Activated CD4-positive, alpha-beta T cell treated with anti-CD3 and anti-CD28 coated beads for 24 hours (primary cell): ENCODE measurements at places on chromosomes 2 and 18.

GRCh38 chr2:15944325-15945017 lies 4.1 kb downstream of the MYCN start:
- no peak for DNase-seq

GRCh38 chr2:178589335-178589734 lies 109.1 kb downstream of the PLEKHA3 start:
- no peak for DNase-seq

DNA sequence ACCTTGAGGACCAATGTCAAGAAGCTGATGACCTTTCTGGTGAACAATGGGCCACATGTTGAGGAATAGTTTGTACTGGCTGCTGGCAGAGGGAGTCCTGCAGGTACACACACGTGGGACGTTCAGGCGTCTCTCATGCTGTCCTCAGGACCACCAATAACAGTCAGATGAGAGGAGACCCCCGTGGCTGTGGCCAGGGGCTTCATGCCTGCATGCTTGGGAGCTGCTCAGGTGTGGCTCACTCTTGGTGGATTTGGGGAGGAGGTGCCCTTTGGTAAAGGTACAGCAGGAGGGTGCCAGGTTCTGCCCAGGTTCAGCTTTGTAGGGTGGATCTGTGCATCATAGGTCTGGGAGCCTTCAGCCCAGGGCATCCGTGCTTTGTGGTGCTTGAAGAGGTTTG lies 62.9 kb upstream of the PXDN start:
- no peak for DNase-seq

DNA sequence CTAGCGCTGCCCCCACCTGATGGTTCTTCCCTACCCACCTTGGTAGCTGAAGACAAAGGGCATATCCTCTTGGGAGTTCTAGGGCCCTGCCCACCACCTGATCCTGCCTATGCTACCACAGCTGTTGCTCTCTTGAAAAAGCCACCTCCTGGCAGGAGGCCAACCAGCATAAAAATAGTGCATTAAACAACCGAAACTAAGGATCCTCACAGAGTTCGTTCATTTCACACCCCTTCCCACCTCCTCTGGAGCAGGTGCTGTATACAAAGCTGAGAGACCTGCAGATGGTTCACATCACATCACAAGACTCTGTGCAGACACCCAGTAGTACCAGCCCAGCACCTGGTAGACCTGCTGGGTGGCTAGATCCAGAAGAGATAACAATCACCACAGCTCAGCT lies 1348.0 kb upstream of the TMEFF2 start:
- no peak for DNase-seq

- DNase-seq: no peak
Observed at GRCh38 chr2:235705296-235705695, 211.5 kb downstream of the AGAP1 start.

- DNase-seq: no peak
Observed at GRCh38 chr2:140286377-140286776, 1506.2 kb upstream of the NXPH2 start.

- DNase-seq: no peak
Observed at GRCh38 chr2:31088504-31089195, 49.6 kb downstream of the GALNT14 start.

GRCh38 chr2:11775384-11775783 lies 29.0 kb downstream of the LPIN1 start:
- DNase-seq: no peak

- DNase-seq: no peak
Observed at GRCh38 chr18:49911427-49911826, 98.1 kb upstream of the ACAA2 start.

GRCh38 chr2:210557721-210558120 lies 1.3 kb downstream of the CPS1 start:
- no peak for DNase-seq

GRCh38 chr2:70725505-70725904 lies 42.5 kb downstream of the ADD2 start:
- DNase-seq: no peak

DNA sequence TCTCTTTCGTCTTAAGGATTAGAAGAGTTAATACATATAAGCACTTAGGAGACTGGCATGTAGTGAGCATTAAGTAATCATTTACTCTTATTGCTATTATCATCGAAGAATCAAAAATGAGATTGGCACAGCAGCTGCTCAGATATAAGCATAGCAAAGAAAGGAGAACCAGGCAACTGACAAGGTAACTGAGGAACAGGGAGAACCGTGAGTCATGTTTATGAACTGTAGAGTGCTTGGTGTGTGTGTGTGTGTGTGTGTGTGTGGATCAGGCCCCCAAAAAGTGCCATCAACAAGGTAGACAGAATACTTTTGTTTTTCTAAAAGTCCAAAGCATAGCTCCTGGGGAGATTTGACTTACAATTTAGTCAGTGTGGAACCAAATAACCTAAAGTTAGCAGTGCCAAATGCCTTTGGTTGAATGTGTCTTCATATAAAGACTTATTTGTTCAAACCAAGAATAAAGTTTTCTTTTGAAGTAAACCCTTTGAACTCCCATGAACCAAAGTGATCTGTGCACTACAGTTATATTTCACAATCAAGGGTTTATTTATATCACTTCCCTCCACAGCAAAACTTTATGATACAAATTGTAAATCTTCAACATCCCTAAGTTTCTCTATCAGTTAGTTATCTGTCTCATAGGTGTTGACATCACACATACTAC lies 660.6 kb downstream of the NYAP2 start:
- no peak for DNase-seq

DNA sequence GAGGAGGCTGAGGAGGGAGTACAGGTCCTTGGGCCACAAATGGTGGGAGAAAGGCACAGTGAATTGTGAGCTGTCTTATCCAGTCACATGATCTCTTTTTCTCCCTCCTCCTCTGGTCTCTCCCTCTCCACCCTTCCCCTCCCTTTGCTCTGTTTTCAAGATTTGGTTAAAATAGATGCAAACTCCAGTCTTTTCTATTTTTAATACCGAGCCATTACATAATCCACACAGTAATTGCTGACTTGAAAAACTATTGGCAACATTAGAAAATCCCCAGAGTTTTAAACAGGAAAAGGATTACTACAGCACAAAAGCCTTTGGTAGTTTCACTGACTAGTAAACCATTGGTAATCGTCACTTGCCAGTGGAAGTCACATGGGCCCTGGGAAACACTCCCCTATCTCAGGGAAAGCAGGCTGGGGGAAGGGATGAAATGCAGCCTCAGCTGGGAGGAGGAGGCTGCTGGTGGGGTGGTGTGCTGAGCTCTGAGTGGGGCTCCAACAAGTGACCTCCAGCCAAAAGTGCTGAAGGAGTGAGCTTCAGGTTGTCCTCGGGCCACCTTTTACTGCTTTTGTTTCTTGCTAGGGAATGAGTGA lies 57.4 kb upstream of the PCBP1 start:
- DNase-seq: no peak

- DNase-seq: no peak
Observed at GRCh38 chr2:46075848-46076247, 221.4 kb upstream of the EPAS1 start.

DNA sequence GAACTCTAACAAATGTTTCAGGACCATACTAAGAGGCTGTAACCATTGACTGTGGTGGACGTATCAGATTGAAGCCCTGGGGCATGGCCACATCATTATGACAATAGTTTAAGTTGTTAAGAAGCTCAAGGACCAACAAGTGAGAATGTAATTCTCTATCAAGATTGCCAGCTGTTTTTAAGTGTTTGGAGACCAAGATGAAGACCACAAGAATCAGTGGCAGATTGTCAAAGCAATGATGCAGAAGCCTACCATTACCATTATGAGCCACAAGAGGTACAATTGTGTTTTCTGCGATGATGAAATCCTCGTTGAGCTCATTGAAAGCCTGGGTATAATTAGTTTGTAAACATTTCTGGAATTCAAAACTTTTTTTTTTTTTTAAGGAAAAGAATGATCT lies 261.1 kb upstream of the ZEB2 start:
- DNase-seq: no peak

GRCh38 chr2:222877556-222878300 lies 16.9 kb downstream of the ACSL3 start:
- no peak for DNase-seq

DNA sequence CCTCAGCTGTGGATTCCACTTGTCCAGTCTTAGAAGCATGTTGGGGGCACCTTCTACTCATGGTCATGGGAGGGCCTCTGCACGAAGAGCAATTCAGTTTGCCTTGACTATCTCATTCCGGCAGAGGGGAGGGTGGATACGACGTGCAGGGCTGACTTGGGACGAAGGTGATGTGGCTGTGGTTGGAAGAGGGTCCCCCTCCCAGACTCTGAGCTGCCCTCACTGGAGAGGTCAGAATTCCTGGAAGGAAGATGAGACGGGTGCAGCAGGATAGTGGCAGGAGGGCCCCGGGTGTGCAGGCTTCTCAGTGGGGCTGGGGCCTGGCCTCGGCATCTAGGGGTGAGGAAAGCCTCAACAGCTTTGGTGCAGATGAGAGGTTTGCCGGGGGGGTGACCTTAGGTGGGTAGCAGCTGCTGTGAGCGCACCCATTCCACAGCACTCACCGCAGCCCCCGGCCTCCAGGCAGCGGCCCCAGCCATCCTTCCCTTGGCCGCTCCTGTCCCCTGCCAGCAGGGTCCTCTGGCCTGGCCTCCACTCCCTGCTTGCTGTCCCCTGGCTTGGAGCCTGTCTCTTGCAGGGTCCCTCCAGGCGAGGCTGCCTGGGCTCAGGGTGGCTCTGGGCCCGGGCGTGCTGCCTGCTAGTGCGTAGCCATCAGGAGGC lies 3.2 kb downstream of the RNPEPL1 start:
- no peak for DNase-seq

GRCh38 chr2:223052548-223053483 lies 826 bp downstream of the KCNE4 start:
- DNase-seq: no peak

DNA sequence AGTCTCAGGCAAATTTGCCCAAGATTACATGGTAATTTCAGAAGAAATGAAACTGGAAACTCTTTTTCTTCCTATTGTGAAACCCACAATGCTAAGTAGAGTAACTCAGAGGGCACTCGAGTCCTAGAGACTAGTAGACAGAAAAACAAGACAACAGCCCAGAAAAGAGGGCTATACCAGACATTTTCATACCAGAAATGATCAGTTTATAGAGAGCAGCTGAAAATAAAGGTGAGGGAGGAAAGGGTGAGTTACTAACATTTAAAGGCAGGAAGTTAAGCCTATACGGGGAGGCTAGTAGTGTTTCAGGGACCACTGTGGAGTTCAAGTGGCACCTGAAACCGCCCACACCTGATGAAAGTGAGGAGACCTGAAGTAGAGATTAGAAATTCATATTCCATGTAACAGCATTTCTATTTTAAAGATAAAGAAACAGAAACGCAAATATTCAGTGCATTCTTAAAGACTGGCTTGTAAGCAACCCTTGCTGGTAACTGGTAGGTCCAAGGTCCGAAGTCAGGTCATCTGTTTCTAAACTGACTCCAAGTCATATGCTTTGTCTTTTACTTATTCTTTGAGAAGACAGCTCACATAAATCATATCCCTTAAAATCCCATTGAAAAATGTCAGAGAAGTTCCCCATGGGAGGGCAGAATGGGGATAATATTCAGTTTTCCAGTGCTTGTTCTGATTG lies 145.1 kb upstream of the ITGB6 start:
- no peak for DNase-seq

DNA sequence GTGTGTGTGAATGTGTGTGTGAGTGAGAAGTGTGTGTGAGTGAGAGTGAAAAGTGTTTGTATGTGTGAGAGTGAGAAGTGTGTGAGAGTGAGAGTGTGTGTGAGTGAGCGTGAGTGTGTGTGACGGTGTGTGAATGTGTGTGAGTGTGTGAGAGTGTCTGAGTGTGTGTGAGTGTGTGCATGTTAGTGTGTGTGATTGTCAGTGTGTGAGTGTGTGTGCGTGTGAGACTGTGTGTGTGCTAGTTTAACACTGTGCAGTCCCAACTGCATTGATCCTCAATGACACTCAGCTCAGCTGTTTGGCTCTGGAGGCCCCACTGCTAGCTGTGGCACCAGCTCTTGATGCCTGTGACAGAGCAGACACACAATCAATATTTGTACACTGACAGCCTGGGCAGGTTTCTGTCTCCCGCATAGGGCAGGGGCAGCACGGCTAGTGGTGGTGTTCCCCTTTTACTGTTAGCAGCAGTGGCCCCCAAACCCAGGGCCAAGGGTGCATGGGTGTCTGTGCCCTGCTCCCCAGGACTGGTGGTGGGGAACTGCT lies 135.0 kb downstream of the INHBB start:
- DNase-seq: no peak

DNA sequence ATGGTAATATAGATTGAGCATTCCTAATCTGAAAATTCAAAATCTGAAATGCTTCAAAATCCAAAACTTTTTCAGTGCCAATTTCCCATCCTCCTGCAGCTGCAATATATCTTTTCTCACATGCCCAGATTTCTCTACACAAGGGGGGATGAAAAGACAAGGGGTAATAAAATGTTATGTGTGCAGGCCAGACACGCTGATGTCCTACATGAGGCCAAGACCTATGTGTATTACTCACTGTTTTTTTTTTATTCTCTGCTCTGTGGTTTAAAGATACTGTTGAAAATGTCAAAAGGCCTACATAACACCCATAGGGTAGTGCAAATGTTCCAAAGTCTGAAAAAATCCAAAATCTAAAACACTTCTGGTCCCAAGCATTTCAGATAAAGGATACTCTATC lies 41.2 kb upstream of the CWC22 start:
- no peak for DNase-seq

DNA sequence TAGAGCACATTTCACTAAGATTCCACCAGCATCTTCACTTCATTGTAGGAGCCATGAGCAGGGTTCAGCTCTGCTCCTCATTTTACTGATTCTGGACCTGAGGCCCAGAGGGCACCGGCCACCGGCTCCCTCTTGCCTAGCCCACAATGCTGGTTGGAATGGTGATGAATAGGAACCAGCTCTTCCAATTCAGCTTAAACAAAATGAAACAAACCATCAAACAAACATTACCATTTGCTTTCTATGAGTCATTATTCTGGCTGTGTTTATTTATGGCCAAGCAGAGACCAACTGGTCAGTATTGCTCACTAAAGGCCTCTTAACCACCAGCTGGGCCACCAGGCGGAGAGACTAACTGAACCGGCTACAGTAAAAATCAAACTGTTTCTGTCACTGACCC lies 176.7 kb downstream of the MTX2 start:
- DNase-seq: no peak

- peak; percentile 59 for DNase-seq
Observed at GRCh38 chr2:85728883-85729824, 24.6 kb upstream of the ATOH8 start.

DNA sequence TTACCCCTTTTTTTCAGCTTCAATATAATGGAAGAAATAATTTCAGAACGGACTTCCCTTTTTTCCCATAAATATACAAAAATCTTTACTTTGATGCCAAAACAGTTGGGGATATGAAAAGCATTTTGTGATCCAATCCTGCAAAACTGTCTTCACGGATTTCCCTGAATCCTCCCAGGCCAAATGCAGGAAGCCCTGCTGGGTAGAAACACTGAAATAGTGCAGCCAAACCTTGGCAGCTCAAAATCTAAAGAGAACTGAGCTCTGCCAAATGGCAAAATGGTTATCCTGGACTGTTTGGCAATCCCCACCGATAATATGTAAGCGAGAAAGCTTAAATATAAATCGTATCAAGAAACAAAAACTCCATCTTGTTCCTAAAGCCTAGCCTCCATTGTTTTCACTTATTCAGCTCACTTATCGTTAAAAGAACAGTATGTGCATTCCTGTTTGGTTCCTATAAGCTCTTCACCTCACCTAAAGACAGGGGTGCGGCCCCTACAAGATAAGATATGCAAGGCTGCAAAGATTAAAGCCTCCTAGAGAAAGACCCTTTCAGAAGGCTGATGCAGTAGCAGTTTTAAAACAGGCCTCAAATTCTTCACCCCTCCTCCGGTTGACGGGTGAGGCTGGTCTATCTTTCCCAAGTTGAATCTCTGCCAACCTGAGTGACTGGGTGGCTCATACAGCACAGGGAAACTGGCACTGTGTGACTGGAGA lies 48.6 kb downstream of the LAMA1 start:
- DNase-seq: no peak
